ENCODE measurements at places on chromosomes 11 and 22.
A peak's percentile ranks its signal among the peaks of the same experiment; 100 is the strongest.

DNA sequence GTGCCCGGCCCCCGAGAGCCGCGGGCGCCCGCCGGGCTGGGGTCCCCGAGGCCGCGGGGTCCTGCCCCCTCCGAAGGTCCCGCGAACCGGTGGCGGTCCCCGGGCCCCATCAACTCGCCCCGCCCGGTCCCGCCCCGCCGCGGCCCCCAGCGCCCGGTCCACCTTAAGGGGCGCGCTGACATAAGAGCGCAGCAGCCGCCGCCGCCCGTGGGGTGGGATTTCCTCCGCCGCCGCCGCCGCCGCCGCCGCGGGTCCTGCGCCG, at the start of gene ZDHHC8:
Gene ZDHHC8, plus strand, starts transcription at position 208 of the 262 bp plus-strand sequence. CDS start 144 bp downstream, outside the sequence.
- DNase-seq, result peak; percentile 56

- no peak for DNase-seq
Observed at GRCh38 chr11:20589796-20590195, 9.6 kb upstream of the SLC6A5 start.

DNA sequence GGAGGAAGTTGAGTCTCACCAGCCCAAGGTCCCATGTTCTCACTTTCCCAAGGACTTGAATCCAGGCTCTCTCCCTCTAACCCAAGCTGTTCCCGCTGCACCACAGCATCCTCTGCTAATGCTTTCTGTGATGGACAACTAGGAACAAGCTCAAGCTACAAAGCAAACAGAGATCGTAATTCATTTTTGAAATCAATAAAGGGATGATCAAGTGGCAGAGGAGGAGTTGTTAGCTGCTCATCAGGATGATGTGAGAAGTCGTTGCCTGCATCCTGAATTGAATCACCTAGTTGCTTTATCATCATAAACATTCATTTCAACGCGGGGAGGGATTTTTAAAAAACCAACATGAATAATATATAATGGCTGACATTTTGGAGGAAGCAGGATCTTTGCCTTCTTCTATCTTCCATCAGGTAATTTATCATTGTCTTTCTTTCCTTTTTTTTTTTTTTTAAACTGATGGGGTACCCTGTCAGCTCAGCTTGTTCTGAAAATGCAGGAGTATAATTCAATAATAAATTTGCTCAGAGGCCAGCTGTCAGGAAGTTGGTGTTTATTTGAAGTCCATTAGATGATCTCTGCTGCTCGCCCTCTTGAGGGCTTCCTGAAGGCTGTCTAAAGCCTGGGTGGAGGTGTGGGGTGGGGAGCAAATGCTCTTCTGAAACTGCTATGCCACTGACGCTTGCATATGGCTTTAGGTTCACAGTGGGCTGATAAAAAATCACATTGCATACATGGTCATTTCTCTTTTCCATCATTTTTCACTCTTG, 174.4 kb upstream of the NARS2 start:
- DNase-seq, result no peak

- no peak for DNase-seq
Observed at GRCh38 chr11:127018683-127019279, 18.2 kb upstream of the KIRREL3 start.

DNA sequence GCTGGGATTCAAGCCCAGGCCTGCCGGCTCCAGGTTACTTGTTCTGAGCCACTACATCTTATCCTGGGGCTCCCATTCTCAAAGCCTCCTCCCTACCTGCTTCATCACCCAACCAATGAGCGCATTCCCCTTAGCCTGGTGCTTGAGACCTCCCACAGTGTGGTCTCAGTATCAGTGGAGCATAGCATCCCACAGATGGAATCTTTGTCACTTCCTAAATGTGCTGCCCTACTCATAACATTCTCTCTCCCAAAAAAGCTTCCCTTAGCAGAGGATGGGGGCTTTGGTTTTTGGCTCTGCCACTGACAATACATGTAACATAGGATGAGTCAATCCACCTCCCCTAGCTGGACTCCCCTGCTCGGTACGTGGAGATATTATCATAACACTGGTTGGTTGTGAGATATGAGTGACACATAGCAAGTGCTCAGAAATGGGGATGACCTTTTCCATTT, 28.8 kb downstream of the TEAD1 start:
- no peak for DNase-seq

DNA sequence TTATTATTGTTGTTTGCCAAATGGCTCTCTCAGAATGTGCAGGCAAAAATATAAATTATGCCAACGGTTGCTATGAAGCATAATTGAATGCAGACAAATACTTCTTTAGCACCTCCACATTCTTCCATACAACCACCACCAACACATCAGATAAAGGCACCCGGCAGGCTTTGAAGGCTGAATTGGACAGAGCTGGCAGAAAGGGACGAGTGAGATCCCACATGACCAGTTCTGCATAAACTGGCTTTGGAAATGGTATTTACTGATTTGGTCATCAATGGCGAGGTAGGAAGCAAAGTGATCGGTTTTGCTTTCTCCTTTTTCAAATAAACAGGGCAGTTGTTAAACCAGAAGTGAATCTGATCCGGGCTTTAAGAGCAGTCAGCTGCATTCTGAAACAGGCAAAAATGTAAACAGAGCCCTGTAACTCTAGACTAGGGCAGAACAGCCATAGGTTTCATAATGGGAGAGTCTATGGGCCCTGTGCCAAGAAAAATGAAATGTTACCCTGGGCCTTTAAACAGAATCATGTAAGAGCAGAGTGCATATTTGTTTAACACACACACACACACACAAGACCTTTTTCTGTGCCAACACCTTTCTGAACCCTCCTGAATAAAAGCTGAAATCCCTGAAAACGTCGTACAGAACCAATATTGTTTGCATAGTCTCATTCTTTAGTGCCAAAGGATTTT, 97.7 kb downstream of the MPPED2 start:
- no peak for DNase-seq

- no peak for DNase-seq
Observed at GRCh38 chr11:7573193-7573557, 59.4 kb downstream of the PPFIBP2 start.

- DNase-seq, result no peak
Observed at GRCh38 chr11:87405356-87405755, 367.6 kb downstream of the TMEM135 start.

DNA sequence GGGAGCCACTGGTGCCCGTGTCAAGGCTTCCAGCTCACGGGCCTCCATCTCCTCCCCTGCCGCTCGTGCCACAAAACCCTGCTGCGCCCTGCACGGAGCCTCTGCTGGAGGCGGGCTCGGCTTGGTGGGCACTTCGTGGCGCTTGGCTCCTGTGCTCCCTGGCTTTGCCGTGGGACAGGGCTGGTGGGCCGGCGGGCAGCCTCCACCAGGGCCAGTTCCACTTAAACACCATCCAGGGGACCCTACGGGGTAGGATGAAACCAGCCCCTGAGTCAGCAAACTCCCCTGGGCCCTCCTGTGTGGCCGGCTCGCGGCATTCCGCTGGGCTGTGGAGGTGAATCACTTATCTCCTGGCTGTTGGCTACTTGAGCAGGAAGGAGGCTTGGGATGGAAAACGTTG, 1304.6 kb downstream of the BRD1 start:
- DNase-seq, result no peak

GRCh38 chr11:130609121-130610035, 160.9 kb downstream of the ADAMTS15 start:
- DNase-seq, result no peak

GRCh38 chr22:26322179-26322905, 106.7 kb upstream of the ASPHD2 start:
- no peak for DNase-seq

GRCh38 chr11:134543645-134544044, 131.6 kb upstream of the B3GAT1 start:
- DNase-seq, result no peak

DNA sequence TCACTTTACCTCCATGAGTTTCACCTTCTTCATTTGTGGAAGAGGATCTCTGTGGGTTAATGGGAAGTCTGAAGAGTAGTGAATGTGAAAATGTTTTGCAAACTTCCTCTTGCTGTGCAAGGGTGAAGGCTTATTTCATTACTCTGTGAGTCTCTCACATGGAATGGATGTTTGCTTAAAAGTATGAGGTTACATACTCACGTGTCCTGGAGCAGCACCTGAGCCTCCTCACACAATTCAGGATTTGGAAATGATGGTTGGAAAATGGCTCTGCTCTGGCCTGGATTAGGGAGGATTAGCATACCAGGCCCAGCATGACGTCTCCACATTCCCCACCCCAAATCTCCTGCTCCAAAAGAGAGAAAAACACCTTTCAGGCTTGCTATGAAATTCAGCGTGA, 4.8 kb downstream of the GRAMD1B start:
- DNase-seq, result no peak

GRCh38 chr11:45089251-45089650, 57.2 kb upstream of the PRDM11 start:
- no peak for DNase-seq

All from stimulated activated CD8-positive, alpha-beta memory T cell treated with anti-CD3 and anti-CD28 coated beads, Interleukin-7, amount 100 ng/mL, for 4 hours (primary cell).